ENCODE measurements at places on chromosomes 4 and X.

- DNase-seq = no peak
These were observed 50.8 kb upstream of the BOD1L1 start for GRCh38 chr4:13678186-13678924.

DNA sequence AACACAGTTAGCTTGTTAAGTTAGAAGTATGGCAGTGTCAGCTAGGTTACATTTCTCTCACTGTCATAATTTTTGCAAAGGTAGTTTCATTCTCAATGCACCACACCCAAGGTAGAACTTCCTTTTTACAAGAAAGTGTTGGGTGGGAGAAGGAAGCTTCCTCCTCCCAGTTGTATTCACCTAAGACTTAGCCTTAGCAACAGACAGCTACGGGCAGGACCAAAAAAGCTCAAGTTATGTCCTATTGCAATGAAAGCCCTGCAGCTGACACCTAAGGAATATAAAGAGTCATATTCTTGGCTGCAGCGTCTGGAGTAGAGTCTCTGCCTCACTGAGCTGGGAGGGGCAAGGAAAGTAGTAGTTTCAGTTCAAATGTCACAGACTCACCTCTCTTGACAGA lies 25.1 kb upstream of the PRDM8 start:
- DNase-seq = no peak

DNA sequence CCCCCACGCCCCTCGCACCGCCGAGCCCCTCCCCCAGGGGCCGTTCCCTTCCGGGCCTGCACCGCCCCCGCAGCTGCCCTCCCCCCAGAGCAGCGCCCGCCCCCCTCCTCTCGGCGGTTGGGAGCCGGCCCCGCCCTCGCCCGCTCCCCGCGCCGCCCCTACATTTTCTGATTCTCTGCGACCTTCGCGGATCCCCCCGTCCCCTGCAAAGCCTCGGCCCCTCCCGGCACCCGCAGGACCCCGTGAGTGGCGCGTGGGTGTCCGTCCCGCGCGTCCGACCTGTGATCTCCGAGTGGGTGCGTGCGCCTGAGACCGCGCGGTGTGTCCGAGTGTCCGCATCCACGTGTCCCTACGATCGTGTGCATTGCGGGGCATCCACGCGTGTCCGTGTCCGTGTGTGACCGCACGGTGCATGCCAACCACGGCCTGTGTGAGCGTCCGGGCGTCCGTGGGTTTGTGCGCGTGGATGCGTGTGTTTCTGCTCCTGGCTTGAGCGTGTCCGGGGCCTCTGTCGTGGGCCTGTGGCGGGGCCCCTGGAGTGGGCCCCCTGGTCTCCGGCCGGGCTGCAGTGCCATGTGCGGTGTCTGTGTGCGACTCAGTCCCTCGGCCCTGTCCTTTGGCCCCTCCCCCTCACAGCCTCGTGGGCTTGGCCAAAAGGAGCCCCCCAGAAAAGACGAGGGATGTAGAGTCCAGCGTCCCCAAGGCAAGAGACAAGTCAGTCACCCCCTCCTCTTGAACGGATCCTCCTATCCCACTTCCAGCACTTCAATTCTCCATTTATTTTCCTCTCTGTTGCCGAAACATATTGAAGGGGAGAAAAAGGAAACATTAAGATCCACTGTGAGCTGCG lies 8.8 kb upstream of the NKX1-1 start:
- DNase-seq = no peak

GRCh38 chr4:101669832-101670188 lies 120.7 kb upstream of the BANK1 start:
- no peak for DNase-seq

- no peak for DNase-seq
These were observed 308.2 kb downstream of the FRMPD4 start for GRCh38 chrX:12446342-12447075.
